ENCODE measurements at places on chromosomes 3 and 15. TPM values are rescaled to one million over a fixed set of nuclear protein-coding genes. Genes with fewer than 3 reads are reported as not detected.

DNA sequence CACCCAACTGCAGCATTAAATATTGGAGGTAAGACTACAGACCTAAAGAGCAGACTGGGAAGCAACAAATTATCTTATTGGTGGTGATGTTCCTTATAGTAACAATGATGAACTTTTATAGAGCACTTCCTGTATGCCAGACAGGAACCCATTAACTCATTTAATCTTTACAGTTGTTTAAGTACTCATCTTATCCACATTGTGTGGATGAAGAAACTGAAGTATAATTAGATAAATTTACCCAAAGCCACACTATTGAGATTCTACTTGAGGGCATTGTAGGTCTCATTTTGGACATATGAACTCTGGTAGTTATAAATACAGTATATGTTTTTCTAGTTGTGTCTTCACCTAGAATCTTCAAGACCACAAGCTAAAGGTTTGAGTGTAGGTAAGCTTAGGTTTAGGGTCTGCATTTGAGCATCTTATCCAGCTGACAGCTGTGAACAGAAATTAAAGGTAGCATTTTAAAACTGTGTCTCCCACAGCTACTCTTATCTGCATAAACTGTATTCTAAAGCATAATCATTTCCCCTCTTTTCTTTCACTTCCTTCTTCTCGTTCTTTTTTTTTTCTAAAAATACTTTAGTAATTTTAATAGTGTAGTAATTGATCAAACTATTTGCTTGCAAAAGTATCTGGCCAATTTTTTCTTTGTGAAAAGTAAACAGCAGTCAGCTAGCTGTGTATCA is 138.2 kb downstream of the UBE2E2 start:
- no peak for DNase-seq

- DNase-seq, result no peak
Observed at GRCh38 chr3:72797773-72798543, 50.3 kb downstream of the SHQ1 start.

DNA sequence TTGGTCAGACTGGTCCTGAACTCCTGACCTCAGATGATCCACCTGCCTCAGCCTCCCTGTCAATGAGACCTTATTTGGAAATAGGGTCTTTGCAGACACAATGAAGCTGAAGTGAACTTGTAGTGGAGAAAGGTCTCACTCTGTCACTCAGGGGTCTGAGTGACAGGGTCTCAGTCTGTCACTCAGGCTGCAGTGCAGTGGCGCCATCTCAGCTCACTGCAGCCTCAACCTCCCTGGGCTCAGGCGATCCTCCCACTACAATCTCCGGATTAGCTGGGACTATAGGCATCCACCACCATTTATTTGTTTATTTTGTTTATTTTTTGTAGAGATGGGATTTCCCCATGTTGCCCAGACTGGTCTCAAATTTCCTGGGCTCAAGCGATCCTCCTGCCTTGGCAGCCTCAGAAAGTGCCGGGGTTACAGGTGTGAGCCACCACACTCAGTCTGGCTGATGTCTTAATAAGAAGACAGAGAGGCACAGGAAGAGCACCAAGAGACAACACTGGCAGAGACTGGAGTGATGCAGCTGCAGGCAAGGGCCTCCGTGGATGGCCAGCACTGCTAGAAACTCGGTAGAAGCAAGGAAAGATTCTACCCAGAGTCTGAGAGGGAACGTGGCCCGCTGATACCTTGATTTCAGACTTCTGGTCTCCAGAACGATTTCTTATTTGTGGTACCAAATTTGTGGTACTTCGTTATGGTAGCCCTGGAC is 26.2 kb upstream of the RAF1 start:
- DNase-seq, result no peak

GRCh38 chr3:115040673-115041286 is 106.3 kb downstream of the ZBTB20 start:
- DNase-seq, result peak; percentile 29

GRCh38 chr3:159513867-159514380 is 474.7 kb upstream of the IL12A start:
- no peak for DNase-seq

DNA sequence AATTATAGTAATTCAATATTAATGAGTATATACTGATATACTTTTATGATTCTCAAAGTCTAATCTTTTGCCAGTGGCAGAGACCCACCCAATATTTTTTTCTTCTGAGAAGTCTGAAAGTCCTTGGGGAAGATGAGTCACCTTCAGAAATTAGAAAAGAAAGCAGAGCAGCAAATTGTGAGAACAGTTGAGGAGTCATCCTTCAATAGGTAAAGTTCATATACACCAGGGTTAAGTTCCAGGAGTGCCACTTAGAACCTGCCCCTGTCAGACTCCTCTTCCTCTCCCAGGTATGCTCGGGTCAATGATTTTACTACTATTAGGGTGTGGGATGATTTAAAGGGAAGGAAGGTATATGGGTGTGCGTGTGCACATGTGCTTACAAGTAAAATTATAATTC is 7.1 kb downstream of the CLRN1 start:
- DNase-seq, result no peak

Gene UACA
- total RNA-seq, result 118 TPM

Gene CPB1
- not detected for total RNA-seq

Data from glomerular endothelial cell (primary cell).